Naive thymus-derived CD4-positive, alpha-beta T cell (primary cell): ENCODE measurements at places on chromosomes 7 and 10. TPM values are rescaled to one million over a fixed set of nuclear protein-coding genes. Genes with fewer than 3 reads are reported as not detected.

TMEM196 gene
- total RNA-seq = not detected

OR6V1 gene
- not detected for total RNA-seq

PTCD1 gene
- 9.4 and 10.8 TPM in 2 replicates for total RNA-seq

SEM1 gene
- total RNA-seq = 22.0 TPM

RABGEF1 gene
- total RNA-seq = 23.7 TPM

HYAL4 gene
- total RNA-seq = 0.19 TPM

CALHM3 gene
- not detected for total RNA-seq

MYO3A gene
- not detected for total RNA-seq

NANOS1 gene
- total RNA-seq = not detected

RNF32 gene
- total RNA-seq = 0.81 TPM

SLC26A3 gene
- not detected for total RNA-seq

TAS2R3 gene
- total RNA-seq = 1.2 and 2.4 TPM in 2 replicates

PCLO gene
- not detected for total RNA-seq

RHBDD2 gene
- 40.9 TPM for total RNA-seq

PNLIPRP2 gene
- total RNA-seq = not detected

ERVW-1 gene
- total RNA-seq = not detected

FZD8 gene
- 0.57 TPM for total RNA-seq

ANXA8L1 gene
- not detected for total RNA-seq
